ENCODE measurements at places on chromosomes 5 and 9. TPM values are rescaled to one million over a fixed set of nuclear protein-coding genes. Genes with fewer than 3 reads are reported as not detected.
A peak's percentile ranks its signal among the peaks of the same experiment; 100 is the strongest.

LIFR gene
- total RNA-seq: 13.7 TPM

PIP5KL1 gene
- 6.2 TPM for total RNA-seq

GRCh38 chr9:4973902-4974301, 11.2 kb upstream of the JAK2 start:
- DNase-seq: no peak

FAXDC2 gene
- total RNA-seq: 0.26 TPM

GRCh38 chr9:132587592-132587955, 5.2 kb downstream of the BARHL1 start:
- DNase-seq: no peak

DNA sequence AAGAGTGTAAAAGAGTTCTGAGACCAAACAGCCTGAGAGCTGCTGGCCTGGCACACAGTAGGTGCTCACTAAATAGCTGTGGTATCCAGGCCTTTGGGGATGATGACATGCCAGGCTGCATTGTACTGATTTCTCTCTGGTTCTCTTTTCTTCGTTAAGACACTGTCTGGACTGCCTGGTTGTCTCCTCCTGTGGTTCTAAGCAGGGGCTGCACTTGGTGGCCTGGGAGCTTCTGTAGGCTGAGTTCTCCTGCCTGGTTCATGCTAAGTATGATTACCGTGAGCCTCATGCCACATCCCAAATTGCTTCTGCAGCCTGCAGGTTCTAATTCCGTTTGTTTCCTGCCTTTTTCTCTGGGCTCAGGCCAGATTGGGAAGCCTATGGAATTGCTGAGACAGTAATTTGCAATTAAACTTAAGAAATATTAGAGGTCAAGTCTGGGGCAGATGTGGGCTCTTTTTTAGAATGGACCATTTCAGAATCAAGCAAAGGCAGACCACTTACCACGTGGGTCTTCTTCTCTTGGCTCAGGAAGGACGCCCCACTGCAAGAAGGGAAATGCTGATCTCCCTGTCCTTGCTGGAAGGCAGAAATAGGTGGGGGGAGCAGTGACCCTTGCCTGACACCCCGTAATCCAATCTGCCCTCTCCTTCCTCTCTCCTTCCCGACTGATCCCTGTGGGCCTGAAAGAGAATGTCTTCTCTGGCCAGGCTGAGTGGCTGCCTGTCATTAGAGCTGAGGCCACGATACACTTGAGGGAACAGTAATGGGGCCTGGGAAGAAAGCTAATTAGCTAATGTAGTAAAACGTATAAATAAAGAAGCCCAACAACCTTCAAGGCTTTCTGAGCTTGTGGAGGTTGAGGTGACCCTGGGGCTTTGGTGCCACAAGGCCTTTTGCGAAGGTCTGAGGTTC, 21.9 kb upstream of the BOD1 start:
- DNase-seq: no peak

AQP7 gene
- total RNA-seq: not detected

ZFP2 gene
- not detected for total RNA-seq

DNA sequence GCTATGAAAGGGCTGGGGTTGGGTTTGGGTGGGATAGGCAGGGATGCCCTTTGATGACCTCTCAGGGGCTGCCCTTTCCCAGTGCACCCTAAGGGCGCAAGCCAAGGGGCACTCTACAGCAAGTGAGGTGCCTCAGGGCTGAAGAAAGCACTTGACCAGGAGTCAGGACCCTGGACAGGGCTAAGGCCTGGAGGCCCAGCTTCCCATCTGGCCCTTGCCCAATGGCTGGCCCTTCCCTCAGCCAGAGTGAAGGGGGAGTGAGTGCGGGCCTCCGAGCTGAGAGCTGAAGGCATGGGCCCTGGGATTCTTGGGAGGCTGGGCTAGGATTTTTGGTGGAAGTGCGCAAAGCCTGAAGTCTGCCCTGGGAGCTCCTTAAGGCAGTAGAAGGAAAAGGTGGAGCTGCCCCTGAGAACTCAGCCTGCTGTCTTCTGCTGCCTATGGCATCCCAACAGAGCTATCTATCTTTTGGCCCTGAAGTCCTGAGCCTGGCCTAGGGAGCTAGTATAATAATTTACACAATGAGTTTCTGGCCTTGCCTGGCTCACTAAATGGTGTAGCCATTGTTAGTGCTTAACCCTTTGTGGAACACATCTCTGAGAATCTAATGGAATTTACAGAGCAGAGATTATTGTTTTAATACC, 16.4 kb downstream of the JADE2 start:
- DNase-seq: no peak

- DNase-seq: peak; percentile 30
These were observed 52.1 kb upstream of the ERBIN start for GRCh38 chr5:65874241-65874640.

- DNase-seq: peak; percentile 51
These were observed at the start of gene FYB1 for GRCh38 chr5:39219437-39219836. Gene FYB1 (minus strand): TSS chr5:39219563. CDS start chr5:39202960, 16,603 bp downstream.

Data from Caki2 (cell line).